GM18507 (cell line): ENCODE measurements at places on chromosomes 1 and 21.

DNA sequence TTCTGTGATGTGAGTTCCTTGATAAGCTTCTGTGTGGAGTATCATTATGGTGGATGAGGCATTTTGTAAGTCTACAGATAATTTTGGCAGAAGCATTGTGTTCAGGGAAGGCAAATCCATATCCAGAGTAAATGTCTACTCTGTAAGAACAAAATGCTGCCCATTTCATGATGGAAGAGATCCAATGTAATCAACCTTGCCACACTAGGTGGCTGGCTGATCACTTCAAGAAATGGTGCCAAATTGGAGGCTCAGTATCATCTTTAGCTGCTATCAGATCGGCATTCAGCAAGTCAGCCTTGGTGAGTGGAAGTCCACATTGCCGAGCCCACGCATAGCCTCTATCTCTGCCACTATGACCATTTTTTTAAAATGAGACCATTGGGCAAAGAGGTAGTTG lies 565.8 kb upstream of the USP24 start:
- DNase-seq, result no peak

GRCh38 chr1:160607672-160608032 lies 28.4 kb upstream of the CD84 start:
- DNase-seq, result no peak

DNA sequence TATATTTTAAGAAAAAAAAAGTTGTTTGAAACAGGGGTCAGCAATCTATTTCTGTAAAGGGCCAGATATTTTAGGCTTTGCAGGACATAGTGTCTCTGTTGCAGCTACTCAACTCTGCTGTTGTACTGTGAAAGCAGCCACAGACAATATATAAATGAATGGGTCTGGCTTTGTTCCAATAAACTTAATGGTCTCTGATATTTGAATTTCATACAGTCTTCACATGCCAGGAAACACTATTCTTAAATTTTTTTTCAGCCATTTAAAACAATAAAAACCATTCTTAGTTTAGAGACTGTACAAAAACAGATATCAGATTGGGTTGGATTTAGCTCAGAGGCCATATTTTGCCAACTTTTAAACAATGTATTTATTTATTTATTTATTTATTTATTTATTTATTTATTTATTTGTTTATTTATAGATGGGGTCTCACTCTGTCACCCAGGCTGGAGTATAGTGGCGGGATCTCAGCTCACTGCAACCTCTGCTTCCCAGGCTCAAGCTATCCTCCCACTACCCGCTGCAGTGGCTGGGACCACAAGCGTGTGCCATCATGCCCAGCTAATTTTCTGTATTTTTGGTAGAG lies 102.8 kb downstream of the DNM3 start:
- no peak for DNase-seq

- DNase-seq, result no peak
These were observed 1338.7 kb upstream of the ADGRL2 start for GRCh38 chr1:80462006-80462405.

- no peak for DNase-seq
These were observed 16.6 kb upstream of the ATP2B4 start for GRCh38 chr1:203609979-203610493.

DNA sequence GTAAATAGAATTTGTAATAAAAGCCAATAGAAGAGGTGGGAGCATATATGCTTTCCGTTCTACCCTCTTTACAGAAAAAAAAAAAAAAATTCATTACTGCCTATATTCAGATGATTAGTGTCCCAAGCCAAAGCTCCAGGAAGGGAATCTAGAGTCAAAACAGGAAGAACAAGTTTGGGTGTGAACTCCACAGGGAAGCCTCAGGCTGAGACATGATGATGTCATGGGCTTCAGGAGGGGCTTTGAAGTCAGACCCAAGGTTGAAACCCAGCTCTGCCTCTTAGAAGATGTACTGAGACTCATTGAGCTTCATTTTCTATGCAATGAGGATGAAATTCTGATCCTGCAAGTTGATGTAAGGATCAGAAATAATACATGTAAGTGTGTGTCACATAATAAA lies 250.0 kb upstream of the ADGRL2 start:
- DNase-seq, result no peak

DNA sequence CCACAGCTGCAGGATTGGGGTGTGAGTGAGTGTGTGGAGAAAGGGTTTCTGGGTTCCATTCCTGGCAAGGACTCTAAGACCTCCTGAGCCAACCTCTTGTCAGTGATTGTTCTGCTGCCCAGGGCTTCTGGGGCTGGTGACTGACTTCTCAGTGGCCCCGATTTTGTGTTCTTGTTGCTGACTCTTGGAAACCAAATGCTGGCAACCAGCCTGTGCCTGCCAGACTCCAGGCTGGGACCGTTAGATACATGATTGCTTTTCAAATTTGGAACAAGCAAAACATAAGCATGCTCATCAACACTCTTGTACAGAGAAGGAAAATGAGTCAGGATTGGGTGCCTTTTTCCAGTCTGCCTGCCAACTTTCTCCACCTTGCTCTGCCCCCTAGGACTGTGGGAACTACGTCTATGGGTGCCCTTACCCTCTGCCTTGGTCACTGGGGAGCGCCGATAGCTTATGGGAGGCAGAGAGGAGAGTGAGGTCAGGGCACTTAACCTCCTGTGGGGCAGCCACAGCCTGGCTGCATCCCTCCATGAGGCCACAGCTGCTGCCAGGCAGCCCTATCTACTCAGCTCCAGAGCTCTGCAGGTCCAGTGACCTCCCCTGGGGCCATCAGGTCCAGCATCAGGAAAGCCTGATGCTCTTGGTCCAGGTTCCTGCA lies 39.3 kb upstream of the EPS8L3 start:
- no peak for DNase-seq
